ENCODE measurements at places on chromosomes 16 and 17.

DNA sequence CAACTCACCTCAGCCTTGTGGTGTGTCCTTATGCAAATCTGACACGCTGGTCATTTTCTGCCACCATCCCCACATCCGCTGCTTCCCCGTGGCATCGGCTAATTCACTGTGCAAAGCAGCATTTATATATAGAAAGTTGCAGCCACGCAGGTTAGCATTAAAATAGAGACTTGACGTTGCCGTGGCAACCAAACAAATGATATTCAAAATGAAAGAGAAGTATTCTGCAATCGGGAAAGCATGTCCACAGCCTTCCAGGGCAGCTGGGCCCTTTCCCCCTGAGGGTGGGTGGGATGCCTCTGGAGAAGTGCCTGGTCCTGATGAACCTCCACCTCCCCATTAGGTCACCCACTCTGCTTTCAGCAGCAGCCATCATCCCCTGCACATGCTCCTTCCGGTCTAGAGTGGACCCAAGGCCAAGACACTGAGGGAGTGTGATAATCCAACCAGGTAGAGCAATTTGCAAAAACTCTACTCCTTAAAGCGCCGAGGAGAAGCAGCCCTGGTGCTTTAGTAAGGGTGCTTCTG is 138.7 kb downstream of the GAS7 start:
- no peak for DNase-seq

DNA sequence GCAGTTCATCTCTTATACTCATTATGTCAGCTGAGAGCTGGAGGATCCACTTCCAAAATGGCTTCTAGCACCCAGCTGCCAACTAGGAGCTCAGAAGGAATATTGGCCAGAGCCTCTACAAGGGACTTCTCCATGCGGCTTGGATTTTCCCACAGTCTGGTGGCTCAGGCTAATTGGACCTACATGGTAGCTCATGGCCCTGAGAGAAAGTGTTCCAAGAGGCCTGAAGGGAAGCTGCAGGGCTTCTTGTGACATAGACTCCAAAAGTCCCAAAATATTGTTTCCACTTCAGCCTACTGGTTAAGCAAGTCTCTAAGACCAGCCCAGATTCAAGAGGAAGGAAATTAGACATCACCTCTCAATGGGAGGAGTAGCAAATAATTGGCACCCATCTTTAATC is 6.8 kb downstream of the NOG start:
- no peak for DNase-seq

GRCh38 chr17:51580869-51581268 is 320.5 kb downstream of the UTP18 start:
- DNase-seq, result peak; percentile 55

DNA sequence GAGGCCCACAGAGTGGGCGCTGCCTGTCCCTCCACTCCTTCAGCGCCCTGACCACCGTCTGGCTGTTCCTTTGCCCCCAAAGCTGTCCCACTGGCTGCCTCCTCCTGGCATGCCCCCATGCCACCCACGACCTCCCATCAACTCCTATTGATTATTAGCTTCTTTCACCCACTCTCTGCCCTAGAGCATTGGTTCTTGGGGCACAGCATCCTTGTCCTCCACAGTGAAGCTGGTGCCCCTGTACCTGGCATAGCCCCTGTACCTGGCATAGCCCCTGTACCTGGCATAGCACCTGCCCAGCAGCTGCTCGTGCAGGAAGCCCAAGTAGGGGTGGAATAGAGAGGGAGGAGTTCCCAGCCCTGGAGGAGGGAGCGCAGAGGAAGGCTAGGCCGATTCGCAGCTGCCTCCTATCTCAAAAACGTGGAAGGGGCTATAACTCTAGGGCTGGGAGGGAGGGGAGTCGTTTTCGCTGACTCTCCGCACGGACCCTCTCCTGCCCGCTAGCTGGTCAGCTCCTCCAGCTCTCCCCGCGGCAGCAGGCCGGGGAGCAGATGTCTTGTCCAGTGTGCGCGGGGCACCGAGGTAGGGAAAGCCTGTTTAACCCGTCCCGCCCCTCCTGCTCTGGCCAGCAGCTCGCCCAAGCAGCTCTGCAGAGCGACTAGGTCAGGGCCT is 5.7 kb upstream of the ACTG1 start:
- DNase-seq, result no peak

- DNase-seq, result no peak
Measured at GRCh38 chr17:71117466-71117865, 948.1 kb downstream of the KCNJ2 start.

DNA sequence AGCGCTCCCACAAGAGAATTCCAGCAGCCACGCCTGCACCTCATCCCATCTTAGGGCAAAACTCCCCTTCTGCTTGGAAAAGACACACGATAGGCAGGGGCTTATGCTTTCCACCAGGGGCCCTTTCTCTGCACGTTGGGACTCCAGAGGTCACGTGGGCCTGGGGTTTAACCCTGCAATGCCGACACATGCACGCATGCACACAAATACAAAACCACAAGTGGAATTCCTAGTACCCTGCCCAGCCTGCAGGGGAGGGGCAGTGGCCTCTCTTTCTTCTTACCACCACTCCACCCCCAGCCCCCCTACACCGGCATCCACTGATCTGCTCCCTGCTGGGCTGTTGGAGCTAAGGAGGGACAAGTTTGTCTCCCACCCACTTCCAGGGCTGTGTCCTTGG is 16.8 kb upstream of the CCDC182 start:
- DNase-seq, result peak; percentile 34

DNA sequence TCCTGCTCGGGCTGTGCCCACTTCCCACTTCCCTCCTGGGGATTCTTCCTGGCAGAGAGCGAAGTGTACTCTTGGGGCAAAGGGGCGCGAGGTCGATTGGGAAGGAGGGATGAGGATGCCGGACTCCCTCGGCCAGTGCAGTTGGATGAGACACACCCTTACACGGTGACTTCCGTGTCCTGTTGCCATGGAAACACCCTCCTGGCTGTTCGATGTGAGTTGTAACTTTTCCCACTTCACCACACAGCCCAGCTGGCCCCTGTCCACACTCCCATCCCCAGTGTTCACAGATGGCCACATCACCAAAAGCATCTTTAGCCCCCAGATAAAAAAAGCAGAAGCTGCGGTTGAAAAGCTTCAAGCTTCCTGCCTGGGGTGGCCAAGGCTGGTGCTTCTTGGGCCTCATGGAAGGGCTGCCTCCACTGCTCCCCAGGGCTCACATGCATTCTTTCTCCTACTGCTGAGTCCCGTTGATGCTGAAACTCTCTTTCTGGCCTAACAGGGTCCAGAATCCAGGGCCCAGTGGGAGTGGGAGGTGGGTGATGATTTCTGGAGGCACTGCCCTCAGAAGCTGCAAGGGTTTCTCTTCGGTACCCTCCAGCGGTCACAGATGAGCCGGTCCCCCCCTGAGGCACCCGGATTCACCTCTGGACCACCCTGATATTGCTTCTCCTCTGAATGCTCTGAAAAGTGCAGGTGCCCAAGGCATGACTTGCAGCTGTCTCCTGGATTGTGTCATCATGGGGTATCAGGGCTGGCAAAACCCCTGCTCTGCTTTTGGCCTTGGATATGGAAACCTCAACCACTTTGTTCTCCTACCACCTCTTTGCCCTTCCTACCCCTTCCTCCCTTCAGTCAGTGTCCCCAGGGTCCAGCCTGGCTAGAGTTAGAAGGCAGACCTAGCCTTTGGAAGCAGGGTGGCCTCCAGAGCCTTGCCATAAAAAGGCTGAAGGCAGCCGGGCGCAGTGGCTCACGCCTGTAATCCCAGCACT is 2.2 kb upstream of the TRAF4 start:
- peak; percentile 96 for DNase-seq

GRCh38 chr17:17790637-17791464 is 45.9 kb downstream of the SREBF1 start:
- no peak for DNase-seq

- peak; percentile 27 for DNase-seq
Measured at GRCh38 chr17:64200080-64201032, 62.7 kb downstream of the TEX2 start.

- peak; percentile 22 for DNase-seq
Measured at GRCh38 chr16:70253291-70254106, 1.8 kb upstream of the EXOSC6 start.

DNA sequence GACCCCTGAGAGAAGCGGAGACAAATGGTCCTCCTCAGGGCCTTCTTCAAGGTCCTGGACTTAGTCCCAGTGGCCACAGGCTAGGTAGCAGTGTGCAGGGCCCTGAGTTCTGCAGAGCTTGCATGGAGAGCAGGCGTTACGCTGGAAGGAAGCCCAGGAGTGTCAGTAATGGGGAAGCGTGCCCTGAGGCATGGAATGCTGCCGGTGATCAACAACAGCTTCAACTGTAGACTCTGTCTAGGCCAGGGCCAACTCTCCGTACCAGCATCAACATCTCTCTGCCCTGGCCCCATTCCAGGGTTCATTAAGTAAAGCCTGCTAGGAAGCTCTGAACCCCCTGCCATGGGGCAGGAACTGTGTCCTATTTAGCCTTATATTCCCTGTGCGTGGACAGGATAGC is 568 bp upstream of the TNK1 start:
- DNase-seq, result no peak
